ENCODE measurements at places on chromosomes 16 and 17. TPM values are rescaled to one million over a fixed set of nuclear protein-coding genes. Genes with fewer than 3 reads are reported as not detected.

DNA sequence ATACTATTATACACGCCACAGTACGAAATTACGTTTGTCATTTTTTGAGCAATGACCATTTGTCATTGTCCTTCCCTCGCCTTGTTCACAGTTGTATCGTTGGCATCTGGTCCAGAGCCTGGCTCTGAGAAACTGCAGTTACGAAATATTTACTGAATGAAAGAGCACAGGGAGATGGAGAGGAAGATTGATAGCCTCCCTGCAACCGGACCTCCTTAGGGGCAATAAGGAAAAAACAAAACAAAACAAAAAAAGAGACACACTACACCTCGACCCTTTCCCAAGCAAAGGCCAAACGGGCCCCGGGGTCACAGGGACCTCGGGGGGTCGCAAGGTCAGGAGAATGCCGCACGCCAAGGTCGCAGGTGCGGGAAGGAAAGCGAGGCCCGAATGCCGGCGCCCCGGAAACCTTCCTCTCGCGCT is 857 bp downstream of the GOT2 start:
- no peaks in the 10 kb centered on the region for H3K27me3 ChIP-seq
- DNase-seq, result peak; percentile 37
- peak overlapping the region; percentile 78 for H3K27ac ChIP-seq
- H3K36me3 ChIP-seq, result no peaks in the 10 kb centered on the region

The FBXL16 gene
- total RNA-seq, result 6.1 TPM

The NPIPA7 gene
- total RNA-seq, result 4.4 TPM

DNA sequence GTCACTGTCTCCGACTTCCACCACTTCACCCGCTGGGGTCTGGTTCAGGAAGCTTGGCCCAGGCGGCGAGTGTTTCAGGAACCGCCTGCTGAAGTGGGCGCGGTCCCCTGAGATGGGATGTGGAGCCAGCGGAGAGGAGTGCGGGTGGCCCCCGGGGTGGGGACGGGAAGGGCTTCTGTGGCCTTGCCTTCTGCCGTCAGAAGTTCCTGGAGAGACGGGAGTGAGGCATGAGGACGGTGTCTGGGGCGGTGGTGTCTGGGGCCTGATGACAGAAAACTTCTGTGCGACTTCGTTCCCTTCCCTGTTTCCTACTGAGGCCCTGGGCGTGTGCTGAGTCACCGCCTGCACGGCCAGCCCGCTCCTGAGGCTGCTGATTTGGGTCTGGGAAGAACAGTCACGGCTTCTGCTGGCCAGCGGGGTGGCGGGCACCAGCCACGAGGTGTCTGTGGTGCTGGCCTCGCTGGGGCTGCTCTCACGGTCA is 12.3 kb upstream of the NLRC3 start:
- H3K27me3 ChIP-seq, result no peaks in the 10 kb centered on the region
- H3K4me3 ChIP-seq, result no peak overlapping the region
- DNase-seq, result no peak
- H3K4me1 ChIP-seq, result no peaks in the 10 kb centered on the region
- no peak overlapping the region for H3K27ac ChIP-seq

GRCh38 chr16:52383640-52384292 is 163.2 kb downstream of the TOX3 start:
- no peaks in the 10 kb centered on the region for H3K36me3 ChIP-seq
- DNase-seq, result no peak
- no peak overlapping the region for H3K4me3 ChIP-seq
- H3K27ac ChIP-seq, result no peak overlapping the region
- H3K27me3 ChIP-seq, result no peaks in the 10 kb centered on the region

The C16orf90 gene
- total RNA-seq, result 1.1 TPM

DNA sequence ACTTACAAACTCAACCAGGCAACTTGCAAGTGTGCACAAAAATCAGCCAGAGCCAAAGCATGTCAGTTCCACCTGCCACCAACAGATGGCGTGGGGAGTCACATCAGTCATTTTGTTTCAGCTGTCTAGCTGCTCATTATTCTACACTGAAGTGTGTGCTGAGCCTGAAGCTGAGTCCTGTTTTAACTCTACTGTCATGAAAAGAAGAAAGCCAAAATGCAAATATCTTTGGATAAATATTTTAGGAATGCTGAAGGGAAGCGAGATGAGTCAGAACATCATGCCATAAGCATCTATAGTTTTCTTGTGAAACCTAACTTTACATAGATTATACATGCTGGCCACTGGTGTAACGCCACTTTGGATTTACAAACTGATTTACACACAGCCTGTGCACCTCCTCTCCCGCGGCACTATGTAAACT is 172.6 kb downstream of the CDK5R1 start:
- no peaks in the 10 kb centered on the region for H3K4me1 ChIP-seq
- no peaks in the 10 kb centered on the region for H3K36me3 ChIP-seq
- no peaks in the 10 kb centered on the region for H3K27me3 ChIP-seq
- H3K4me3 ChIP-seq, result no peak overlapping the region
- no peak overlapping the region for H3K27ac ChIP-seq

DNA sequence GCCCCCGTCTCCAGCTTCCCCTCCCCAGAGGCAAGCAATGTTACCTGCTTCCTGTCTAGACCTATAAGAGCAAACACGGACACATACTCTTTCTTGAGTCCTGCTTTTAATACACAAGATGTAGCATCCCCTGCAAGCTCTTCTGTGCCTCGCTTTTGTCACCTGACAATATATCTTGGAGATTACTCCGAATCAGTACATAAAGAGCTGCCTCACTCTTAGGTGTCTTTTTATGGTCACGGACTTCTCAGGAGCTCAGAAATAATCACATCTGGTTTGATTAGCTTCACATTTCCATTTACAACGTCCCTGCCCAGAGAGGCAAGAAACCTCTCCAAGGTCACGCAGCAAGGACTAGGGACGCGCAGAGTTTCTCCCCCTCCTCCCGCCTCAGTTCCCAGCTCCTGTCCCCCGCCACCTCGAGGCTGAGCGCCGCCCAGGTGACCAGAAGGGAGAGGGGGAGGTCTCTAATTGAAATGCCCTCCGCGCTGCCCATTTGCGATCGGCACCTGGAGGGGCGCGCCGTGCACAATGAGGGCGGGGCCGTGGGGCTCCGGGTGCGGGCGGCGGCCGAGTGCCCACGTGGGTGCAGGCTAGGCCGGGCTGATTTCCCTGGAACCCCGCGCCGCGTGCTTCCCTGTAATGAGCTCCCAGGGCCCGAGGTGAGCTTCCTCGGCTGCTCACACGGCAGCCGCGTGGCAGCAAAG is 13.8 kb upstream of the SEZ6 start:
- no peak overlapping the region for H3K27ac ChIP-seq
- H3K4me3 ChIP-seq, result no peak overlapping the region
- no peaks in the 10 kb centered on the region for H3K36me3 ChIP-seq
- peaks cover 2% of the 10 kb centered on the region for H3K27me3 ChIP-seq
- peaks cover 2% of the 10 kb centered on the region for H3K4me1 ChIP-seq

DNA sequence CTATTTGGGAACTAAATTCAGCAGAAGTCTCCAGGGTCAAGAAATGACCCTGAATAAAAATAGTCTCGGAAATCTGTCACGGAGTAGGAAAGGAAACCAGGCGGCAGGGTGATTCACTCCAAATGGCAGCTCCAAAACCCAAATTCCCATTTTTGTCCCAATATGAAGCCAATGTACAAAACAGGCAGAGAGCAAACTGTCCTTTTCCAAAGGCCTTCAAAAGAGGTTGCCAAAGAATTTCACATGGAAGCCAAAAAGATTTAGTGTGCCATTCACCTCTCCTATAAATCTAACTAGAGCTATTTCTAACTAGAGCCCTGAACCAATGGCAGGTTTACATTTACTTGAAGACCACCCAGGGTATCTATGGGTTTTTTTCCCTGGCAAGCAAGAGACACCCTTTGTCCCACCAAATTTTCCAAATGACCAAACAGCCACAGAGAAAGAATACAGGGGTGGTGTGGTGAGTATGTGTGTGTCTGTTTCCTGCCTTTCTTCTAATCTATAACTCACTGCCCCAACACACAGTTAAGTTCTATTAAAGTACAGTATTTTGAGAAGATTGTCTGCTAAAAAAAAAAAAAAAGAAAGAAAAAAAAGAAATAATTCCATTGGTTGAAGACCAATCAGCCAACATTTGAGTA is 6.8 kb downstream of the MYO1D start:
- DNase-seq, result no peak
- H3K27me3 ChIP-seq, result no peaks in the 10 kb centered on the region
- no peak overlapping the region for H3K27ac ChIP-seq
- no peaks in the 10 kb centered on the region for H3K4me1 ChIP-seq
